ENCODE measurements at places on chromosomes 1 and 21.

DNA sequence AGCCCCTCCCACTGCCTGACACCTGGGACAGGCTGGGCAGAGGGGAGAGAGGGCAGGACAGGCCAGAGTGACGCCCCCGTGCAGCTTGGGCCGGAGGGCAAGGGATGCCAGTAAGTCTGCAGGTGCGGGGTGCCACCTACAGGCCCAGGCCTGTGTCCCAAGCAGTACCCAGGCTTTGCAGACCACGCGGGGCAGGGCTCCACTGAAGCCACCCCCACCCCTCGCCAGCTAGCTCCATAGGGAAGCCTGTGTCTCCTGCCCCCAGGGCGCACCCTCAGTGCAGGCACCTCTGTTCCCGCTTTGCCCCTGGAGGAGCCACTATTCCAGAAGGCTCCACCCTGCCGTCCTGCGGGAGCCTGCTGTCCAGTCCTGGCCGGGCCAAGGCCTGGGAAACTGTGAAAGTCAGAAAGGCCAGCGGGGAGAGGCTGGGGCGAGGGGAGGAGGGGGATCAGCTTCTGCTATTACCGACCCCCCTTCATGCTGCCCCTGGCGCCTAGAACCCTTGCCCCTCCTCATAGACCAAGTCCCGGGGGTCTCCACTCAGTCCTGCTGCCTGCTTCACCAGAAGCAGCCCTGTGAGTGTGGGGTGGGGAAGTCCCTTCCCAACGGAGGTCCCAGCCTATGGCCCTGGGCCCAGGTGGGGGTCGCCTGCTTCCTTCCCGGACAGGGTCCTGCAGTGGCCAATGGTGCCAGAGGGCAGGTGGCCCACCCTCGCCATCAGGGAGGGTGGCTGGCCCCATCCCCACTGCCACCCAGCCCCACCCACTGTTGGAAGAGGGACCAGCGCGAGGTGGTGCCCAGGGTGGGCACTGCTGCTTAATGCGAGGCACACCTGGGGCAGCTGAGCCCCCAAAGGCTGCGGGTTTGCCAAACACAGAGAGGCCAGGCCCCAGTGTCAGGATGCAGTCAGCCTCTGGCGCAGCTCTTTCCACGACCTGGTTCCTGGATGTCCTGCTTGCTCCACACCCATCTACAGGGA, 54.4 kb downstream of the KCNAB2 start:
- DNase-seq = no peak

GRCh38 chr1:2404890-2405511, 7.4 kb downstream of the PEX10 start:
- no peak for DNase-seq

DNA sequence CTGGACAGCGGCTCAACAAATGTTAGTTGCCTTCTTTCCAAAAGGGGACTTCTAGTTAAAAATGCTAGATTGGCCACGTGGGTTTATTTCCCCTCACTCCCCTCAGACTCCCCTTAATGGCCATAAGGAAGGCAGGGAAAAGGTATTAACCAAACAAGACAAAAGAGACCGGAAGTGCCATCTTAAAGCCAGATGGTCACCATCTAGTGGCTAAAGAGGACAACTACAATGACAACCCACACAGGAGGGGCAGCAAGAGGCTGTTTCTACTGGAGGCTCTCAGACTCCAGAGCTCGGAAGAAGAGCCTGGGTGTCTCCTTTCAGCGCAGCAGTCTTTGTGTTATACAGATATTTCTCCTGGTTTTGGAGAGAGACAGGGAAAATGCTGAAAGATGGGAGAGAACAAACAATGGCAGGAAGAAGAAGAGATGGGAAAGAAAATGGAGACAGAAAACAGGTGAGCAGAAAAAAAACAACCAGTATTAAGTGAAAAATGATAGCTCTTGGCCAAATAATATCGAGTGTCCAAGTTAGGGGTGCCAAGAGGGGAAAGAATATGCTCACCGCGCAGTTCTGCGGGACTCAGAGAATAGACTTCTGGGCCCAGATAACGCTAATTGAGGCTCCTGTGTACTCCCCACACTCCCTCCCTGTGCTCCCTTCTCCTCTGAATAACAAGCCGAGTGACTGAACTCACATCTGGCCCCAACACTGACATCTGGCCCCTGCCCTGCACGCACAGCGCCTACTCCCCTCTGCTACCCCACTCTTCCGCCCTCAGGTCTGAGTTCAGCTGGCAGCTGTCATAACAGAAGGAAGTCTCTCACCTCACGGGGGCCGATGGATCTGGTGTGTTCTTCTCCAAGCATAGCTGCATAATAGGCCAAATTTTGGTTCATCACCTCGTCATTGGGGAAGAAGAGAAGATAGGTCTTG, 9.6 kb downstream of the P3H1 start:
- DNase-seq = no peak

DNA sequence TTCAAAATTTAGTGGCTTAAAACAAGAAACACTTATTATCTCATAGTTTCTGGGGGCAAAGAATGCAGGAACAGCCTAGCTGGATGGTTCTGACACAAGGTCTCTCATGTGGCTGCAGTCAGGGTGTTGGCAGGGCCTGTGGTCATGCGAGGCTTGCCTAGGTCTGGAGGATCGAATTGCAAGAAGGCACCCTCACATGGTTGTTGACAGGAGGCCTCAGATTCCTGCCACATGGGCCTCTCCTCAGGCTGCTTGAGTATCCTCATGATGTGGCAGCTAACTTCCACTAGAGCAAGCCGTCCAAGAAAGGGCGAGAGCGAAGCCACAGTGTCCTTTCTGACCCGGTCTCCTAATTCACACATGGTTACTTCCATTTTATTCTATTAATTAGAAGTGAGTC, 6.2 kb upstream of the NRIP1 start:
- DNase-seq = no peak

DNA sequence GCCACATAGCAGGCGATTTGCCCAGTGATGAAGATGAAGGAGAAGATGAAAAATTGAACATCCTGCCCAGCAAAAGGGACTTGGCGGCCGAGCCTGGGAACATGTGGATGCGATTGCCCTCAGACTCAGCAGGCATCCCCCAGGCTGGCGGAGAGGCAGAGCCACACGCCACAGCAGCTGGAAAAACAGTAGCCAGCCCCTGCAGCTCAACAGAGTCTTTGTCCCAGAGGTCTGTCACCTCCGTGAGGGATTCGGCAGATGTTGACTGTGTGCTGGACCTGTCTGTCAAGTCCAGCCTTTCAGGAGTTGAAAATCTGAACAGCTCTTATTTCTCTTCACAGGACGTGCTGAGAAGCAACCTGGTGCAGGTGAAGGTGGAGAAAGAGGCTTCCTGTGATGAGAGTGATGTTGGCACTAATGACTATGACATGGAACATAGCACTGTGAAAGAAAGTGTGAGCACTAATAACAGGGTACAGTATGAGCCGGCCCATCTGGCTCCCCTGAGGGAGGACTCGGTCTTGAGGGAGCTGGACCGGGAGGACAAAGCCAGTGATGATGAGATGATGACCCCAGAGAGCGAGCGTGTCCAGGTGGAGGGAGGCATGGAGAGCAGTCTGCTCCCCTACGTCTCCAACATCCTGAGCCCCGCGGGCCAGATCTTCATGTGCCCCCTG, 3.3 kb downstream of the ZBTB18 start:
- no peak for DNase-seq

- DNase-seq = no peak
These were observed 276.3 kb downstream of the MATN1 start for GRCh38 chr1:30447080-30447479.

- no peak for DNase-seq
These were observed 282.6 kb downstream of the DSCAM start for GRCh38 chr21:40564318-40564717.

GRCh38 chr1:207470927-207471326, 16.8 kb downstream of the CR2 start:
- no peak for DNase-seq

DNA sequence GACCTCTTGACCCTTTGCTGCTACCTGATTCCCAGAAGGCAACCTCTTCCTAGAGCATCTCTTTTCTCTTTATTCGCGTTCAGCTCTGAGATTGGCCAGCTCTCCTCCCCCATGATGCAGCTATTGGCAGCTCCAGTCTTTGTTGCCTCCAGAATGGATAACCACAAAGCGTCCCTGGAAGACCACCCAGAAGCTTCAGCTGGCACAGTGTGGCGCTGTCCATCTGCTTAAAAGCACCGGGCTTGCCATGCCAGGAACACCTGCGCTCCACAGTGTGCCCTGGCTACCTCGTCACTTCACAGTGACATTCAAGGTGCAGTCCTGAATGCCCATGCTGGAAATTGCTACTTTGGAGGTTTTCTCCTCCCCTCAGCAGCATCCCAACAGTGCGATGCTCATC, 353.9 kb downstream of the LMO4 start:
- no peak for DNase-seq

GRCh38 chr1:1286313-1287261, 6.4 kb downstream of the SCNN1D start:
- DNase-seq = no peak

DNA sequence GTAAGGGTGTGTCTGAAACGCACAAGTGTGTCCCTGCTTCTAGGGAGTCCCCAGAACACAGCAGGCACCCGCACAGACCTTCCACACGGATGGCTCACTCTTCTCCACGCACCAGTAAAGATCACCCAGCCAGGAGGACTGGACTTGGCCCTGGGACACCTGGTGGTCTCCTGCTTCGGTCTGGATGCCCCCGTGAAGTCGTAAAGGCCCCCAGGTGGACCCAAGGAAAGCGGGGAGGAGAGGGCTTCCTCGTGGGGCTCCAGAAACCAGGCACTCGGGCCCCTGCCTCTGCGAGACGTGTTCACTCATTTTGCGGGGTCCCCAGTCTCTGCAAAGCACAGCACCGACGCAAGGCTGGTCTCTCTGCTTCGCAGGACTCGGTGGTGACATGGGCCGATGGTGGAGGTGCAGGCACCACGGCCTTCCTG, 20.2 kb upstream of the COL6A2 start:
- DNase-seq = no peak

DNA sequence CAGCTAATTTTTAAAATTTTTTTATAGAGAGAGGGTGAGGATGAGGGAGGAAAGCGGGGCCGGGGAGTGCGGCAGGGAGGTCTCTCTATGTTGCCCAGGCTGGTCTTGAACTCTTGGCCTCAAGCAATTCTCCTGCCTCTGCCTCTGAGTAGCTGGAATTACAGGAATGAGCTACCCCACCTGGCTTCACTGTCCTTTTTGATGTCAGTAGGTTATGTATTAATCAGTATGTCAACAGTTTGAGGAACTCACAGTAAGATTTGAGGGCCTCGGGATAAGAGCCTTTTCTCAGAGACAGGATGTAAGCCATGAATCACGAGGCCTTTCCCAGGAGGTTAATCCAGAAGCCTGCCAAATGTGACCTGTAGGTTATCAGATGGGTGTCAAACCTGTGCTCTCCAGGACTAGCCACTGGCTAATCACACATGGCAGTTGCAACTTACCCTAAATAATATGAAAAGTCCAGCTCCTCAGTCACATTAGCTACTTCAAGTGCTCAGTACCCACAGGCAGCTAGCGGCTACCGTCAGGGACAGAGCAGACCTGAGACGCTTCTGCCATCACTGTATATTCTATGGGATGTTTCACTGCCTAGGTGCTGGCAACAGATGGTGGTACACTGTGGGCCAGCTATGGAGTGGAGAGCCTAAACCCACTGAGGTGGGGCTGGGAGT, 33.1 kb downstream of the TRIM67 start:
- no peak for DNase-seq

GRCh38 chr1:157252473-157252872, 114.3 kb upstream of the ETV3 start:
- DNase-seq = no peak

DNA sequence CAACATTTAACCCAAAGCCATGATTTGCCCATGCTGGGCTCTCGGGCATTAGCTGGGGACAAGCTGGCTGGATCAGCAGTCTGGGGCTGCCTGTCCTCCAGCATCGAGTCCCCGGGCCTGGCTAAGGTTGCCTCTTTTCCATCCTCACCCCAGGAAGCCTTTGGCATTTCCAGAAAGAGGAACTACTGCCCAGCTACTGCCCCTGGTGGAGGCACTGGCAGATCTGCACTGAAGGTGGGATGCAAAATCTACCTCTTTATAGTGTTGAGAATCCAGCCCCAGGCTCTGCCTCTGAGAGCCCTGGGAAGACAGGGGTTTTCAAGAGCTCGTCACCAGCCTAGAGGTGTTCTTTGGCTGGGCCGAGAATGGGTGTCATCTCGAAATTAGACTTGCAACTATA, 635.9 kb downstream of the MATN1 start:
- DNase-seq = no peak

GRCh38 chr21:45421071-45421845, 16.3 kb downstream of the COL18A1 start:
- no peak for DNase-seq

DNA sequence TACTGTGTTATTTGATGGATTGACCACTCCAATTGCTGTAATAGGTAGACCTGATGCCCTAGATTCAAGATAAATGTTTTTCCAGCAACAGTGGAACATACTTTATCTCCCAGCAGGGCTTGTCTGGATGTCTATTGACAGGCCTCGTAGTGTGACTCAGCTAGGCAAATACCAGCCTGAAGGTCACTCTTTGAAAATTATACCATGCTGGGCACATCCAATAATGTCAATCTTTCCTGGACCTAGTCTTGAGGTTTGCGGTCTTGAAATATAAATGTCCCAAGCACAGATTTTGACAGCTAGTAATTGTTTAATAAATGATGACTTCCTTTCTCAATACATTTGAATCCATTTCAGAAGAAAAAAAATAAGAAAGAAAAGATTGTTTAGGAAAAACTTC, 1138.0 kb upstream of the TMPRSS15 start:
- no peak for DNase-seq

DNA sequence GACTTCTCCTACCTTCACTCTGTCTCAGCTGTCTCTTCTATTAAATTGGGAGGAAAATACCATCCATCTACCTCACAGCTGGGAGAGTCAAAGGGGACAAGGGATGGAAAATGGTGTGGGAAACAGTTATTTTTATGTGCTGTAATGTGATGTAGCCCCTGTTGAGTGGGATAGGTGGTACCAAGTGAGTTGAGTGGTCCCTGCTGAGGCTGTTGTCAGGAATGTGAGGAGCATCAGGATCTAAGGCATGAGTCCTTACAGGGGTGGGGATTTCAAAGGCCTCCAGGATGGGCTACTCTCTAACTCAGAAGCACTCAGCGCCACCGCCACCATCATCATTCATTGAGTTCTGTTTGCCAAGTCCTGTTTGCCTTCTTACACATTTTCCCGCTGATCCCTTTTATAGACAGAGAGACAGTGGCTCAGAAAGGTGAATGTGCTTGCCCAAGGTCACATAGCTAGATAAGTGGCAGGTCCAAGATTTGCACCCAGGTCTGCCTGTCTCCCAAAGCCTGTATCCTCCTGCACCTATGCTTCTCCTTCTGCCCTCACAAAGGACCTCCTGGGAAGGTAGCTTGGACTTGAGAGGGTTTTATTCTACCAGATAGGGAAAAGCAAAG, 4.6 kb upstream of the ID3 start:
- no peak for DNase-seq

- DNase-seq = no peak
These were observed 40.2 kb upstream of the ZNF124 start for GRCh38 chr1:247212012-247212411.

DNA sequence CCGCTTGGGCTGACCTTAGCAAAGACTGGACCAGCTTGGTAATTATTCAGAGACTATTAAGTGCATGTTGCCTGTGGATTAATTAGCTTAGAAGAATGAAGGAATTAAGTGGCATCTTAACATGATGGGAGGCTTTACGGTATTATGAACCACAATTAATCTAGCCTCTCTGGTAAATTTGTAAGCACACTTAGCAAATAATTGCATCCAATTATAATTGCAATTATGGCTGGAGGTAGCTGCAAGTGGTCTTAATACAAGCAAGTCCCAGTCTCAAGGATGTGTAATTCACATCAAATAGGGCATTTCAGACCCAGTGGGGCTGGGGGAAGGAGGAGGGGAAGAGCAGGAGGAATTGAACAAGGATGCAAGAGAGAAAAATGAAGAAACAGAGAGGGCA, 151.6 kb downstream of the CNIH3 start:
- DNase-seq = no peak

Data from stimulated activated CD4-positive, alpha-beta T cell treated with anti-CD3 and anti-CD28 coated beads, Interleukin-2, amount 100 ng/mL, for 48 hours (primary cell).